ENCODE measurements at places on chromosomes 2 and 18.

DNA sequence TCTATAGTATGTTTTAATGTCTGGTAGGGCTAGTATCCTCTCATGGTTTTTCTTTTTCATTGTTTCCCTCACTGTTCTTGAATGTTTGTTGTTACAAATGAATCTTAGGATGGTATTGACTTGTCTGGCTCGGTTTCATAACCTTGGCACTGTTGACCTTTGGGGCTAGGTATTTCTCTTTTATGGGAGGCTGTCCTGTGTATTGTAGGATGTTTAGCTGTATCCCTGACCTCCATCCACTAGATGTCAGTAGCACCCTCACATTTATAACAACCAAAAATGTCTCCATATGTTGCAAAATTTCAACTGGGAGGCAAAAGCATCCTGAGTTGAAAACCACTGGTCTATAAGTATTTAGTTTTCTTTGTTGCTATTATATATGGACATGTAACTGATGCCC, 7.0 kb upstream of the AOX1 start:
- no peak for DNase-seq

DNA sequence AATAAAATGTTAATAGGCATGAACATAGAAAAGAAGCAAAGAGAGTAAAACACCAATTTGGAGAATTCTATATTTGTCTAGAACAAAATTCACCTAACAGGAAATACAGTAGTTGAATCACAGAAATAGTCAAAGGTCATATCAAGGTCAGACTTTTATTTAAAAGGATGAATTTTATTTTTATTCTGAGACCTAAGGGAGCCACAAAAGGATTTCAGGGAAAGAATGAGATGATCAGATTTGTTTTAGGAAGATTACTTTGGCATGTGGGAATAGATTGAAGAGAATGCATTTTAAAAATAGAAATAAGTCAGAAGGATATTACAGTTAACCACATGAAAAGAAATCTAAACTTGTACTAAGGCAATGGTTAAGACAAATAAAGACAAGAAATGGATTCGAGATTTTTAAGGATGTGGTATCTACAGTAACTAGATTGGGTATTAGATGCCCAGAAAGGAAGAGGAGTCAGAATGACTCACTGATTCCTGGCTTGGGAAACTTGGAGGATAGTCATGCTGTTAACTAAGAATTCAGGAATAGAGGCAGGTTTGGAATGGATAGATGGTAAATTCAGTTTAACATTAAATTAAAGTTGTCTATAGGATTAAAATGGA, 56.0 kb downstream of the METTL4 start:
- no peak for DNase-seq

DNA sequence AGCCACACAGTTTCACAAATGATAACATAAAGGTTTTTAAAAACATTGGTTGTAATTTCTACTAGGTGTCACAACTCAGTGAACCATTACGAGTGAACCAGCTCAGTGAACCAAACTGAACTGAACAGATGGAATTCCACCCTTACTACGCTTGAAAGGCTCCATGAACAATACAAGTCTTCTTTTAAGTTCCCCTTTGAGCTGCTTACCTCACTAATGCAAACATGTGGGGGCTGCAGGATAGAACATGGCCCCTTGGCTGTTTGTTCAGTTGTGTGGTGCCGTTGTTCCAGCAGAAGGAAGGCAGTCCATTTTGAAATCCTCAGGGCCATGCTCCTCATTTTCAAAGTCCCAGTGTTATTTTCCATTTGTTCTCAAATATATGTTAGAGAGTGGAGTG, 30.7 kb upstream of the KLHL14 start:
- no peak for DNase-seq

DNA sequence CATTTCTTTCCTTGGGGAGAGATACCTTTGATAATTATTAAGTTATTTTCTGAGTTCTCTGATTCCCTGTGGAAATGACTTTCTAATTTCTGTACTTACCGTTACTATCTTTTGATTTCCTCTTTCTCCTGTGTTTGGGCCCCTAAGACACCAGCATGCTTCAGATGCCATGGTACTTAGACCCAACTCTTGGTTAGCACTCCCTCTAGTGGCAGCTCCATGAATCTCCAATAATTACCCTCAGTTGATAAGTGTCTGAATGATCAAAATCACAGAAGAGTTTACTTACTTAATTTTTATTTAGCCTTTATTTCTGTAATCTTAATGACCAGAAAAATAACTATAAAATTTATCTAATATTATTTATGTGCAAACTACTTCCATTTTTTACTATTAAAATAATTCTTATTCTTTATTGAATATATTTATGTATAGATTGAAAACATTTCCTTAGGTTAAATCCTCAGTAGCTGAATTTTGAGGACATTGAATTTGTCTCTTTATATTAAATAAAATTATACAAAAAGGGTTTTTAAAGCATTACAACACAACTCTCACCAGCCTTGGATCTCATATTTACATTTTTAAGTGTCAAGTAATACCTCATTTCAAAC, 300.4 kb downstream of the KCNS3 start:
- peak; percentile 49 for DNase-seq

GRCh38 chr2:187869195-187869594, 315.0 kb upstream of the TFPI start:
- DNase-seq, result no peak

DNA sequence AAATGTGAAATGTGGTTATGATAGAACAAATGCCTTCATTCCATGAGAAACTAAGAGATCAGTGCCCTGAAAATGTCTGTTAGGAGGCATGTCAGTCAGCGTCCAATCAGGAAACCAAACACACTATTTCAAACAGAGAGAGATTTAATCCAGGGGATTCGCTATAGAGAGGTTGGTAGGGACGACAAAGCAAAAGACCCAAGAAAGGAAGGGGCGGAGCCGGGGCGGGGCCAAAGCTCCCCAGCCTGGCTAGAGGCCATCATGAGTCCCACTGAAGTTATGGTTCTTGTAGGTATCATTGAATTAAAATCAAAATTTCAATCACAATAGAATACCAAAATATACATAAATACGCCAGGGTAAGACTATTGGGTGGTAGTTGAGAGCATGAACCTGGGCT, 32.9 kb upstream of the RNF149 start:
- no peak for DNase-seq

DNA sequence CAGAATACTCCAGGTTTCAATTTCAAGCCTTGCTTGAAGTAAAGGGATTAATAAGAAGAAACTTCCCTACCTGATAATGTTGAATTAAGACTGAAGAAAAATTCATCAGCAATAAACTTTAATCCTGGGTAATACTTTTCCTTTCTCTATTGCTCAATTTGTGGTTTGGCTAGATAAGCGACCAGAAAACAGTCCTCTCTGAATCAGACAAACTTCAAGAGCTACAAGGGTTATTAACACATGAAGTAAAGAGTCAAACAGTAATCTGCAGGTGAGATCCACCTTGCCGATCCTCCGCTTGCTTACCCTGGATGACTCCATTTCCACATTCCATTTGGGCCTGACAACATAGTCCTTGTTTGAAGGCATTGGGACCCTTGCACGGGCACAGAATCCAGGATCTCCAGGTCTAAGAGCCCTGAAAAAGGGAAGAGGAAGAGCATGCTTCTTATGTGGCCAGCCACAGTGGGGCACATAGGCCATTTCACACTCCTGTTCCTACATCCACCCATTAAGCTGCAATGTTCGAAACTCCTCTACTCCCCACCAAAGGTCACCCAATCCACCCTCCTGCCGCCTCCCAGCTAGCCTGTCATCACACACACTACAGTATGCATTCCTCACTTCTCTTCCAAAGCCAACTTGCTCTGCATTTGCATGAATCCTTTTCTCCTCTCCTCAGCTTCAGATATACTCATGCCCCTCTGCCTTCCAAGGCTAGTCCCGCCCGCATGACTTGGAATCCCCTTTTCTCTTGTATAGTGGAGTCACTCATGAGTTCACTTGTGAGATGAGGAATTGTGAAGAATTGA, 39.8 kb downstream of the IWS1 start:
- DNase-seq, result no peak

DNA sequence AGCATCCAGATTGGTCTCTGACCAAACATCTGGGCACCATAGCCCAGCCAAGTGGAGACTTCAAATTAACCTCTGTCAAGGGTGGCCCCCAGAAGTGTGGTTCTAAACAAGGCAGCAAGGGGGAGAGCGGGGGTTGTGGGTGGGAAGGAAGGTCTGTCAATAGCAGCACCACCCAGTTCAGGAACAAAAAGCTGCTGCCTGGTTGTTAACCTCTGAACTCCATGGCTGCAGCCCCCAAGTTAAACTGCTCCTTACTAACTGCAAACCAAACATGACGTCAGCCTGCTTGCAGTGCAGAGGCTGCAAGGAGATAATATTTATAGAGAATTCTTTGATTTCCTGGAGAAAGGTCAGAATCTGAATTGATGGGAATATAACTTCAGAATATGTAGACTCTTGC, 76.5 kb downstream of the ARL4C start:
- DNase-seq, result no peak

DNA sequence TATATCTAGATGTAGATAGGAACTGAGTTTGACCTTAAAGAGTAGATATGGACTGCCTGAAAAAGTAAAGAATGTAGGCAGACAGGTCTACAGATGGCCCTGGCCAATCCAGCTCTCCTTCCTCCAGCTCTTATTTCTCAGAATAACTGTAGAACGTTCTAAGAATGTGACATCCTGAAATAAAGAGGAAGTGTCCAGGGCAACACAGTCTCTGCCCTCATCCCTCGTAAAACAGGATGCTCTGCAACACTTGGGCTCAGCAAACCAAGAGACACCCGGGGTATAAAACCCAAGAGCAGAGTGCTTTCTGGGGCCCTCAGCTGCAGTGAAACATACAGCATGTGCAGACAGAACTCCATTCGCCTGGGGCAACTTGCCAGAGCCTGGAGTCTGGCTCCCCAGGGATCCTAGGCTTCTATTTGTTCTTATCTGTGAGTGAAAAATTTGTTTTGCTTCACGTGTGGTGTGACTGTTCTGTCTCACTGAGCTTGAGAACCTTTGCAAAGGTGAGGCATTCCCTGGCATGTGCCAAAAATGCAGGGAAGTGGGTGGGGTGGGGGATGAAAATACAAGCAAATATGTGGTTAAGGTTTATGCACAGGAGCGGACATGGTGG, 401.0 kb downstream of the SETBP1 start:
- DNase-seq, result no peak

DNA sequence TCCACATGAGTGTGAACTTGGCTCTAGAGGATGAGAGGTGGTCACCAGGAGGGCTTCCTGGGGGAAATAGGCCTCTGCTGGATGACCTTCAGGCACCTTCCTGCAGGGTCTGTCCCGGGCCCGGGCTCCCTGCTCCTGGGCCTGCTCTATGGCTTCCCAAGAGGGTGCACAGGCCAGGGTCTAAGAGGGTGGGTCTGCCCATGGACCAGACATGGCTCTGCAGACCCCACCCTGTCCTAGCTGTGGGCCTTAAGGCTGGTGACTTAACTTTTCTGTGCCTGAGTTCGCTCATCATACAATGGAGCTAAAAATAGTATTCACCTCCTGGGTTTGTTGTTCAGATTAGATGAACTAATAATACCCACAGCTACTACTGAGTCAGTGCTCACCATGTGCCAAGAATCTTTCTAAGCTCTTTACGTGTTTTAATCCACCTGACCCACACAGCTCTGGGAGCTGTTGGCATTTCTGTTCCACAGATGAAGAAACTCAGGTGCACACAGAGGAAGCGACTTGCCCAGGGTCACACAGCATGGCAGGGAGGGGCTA, 14.4 kb downstream of the INHBB start:
- no peak for DNase-seq

DNA sequence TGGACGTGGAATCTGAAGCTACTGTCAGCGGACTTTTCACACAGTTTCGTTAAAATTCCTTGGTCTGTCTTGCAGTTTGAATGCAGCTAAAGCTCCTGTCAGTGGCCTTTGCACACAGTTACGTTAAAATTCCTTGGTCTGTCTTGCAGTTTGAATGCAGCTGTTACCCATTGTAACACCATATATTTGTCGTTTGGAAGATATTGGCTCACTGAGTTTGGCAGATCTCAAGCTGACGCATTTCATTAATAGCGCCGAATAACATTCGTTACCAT, 1.0 kb downstream of the LIMS1 start:
- no peak for DNase-seq

- DNase-seq, result no peak
These were observed 49.0 kb downstream of the ZDBF2 start for GRCh38 chr2:206323486-206323885.

DNA sequence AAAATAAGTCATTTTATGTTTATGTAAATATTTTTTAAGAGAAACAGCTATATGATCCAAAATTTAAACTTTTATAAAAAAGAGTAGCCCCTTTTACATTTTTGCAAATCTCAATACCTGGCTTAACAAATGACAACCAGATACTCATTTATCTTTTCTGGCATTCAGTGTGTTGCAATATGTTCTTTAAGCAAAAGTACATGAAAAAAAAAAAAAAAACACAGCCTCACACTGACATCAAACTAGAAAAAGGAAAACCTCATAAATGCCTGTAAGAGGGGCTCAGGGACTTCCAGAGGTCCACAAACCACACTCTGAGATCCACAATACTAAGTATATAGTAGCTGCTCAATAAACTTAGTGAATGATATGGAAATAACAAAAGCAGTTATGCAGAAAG, 21.9 kb downstream of the PPP4R3B start:
- DNase-seq, result no peak

- no peak for DNase-seq
These were observed 124.7 kb downstream of the MEIS1 start for GRCh38 chr2:66559672-66560071.

- DNase-seq, result no peak
These were observed 104.8 kb downstream of the CABYR start for GRCh38 chr18:24243677-24244076.

All from NCI-H1105 treated with DMSO at 0.1 percent for 48 hours (cell line).